ENCODE measurements at places on chromosomes 5 and 9. TPM values are rescaled to one million over a fixed set of nuclear protein-coding genes. Genes with fewer than 3 reads are reported as not detected.

Gene OGN
- 1.3 TPM for polyA plus RNA-seq

Gene INSL6
- not detected for polyA plus RNA-seq

Gene PCBD2
- 4.8 TPM for polyA plus RNA-seq

Gene ZFP2
- polyA plus RNA-seq, result 0.33 TPM

Gene FSD1L
- polyA plus RNA-seq, result 7.4 TPM

Gene LCN15
- not detected for polyA plus RNA-seq

Gene CD274
- 16.3 TPM for polyA plus RNA-seq

Gene CNTNAP3B
- 4.4 TPM for polyA plus RNA-seq

Gene PCDHA10
- 0.02 TPM for polyA plus RNA-seq

Gene SLC34A1
- polyA plus RNA-seq, result not detected

Gene NACC2
- 12.2 TPM for polyA plus RNA-seq

Gene CCDC180
- 0.65 TPM for polyA plus RNA-seq

Gene PCDHGA5
- polyA plus RNA-seq, result 1.4 TPM

Gene CDC42SE2
- 27.4 TPM for polyA plus RNA-seq

Gene LHX6
- not detected for polyA plus RNA-seq

Gene LIX1
- polyA plus RNA-seq, result not detected
